ENCODE measurements at places on chromosomes 11 and 22.

DNA sequence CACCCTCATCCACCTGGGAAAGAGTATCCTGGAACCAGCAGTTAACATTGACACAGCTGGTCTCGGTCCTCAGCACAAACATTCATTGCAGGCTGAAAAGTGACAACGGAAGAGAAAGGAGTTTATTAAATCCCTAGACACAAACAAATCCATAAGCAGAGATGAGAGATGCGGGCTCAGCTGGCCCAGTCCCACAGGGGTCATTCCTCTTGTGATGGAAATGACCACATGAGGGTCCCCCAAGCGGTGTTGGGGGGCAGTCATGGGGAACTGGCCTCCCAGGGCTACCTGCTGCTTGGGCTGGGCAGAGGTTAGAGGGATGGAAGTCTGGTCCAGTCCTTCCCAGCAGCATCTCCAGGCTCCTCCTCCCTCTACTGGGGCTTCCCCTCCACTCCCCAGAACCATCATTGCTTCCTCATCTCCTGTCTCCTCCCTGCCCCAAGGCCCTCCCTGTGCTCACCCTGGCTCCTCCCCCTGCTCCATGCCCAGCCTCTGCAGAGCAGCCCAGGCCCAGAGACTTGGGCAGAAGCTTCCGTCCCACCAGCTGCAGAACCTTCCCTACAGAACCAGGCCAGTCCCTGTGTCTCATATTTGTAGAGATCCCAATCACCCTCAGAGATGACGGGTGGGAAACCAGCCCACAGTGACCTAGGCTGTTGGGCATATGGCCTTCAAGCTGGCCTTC lies 5.4 kb upstream of the IGLL5 start:
- no peak for DNase-seq

DNA sequence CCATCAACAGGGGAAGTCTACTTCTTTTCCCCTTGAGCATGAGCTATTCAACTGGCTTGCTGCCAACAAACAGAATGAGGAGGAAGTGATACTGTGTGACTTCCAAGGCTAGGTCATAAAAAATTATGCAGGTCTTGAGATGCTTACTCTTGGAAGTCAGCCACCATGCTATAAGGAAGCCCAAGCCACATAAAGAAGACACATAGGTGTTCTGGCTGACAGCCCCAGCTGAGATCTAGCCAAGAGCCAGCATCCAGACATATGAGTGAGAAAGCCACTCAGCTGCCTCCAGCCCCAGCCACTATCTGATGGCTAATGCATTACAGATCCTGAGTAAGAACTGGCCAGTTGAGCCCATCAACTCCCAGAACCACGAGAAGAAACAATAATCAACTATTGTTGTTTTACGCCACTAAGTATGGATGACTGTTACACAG lies 31.0 kb upstream of the PPP2R1B start:
- peak; percentile 63 for DNase-seq

DNA sequence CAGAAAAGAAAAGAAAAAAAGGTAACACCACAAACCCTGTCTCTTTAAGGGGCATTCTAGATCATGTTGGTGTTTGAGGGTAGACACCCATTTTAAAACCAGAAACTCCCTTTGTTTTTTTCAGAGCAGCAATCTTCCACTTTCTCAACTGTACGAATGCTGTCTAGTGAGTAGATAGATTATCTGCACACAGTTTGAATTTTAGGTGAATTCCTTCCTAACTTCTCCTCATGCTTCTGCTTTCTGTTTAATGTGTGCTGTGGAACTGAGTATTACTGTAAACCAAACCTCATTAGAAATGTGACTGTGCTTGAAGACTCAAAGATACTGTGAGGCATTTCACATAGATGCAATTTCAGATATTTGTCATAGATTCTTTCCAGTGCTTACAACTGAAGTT lies 102.4 kb downstream of the PRMT3 start:
- no peak for DNase-seq

DNA sequence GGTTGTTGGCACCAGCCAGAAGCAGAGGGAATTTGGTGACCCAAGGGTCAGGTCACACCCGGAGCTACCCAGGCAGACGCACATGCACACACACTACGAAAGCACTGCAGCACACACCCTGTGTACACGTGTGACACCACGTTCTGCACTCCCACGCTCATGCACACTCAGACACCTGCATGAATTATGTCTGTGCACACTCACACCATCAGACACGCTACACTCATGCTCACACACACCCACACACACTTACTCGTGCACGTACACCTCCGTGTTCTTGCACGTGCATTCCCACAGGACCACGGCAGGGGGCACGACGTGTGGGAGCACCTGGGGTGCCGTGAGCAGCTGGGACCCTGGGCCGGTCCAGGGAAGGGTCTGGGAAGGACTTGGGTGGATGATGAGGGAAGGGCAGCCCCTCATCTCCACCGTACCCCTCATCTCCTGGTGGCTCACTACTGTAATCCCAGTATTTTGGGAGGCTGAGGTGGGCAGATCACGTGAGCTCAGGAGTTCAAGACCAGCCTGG lies 20.8 kb upstream of the GAL start:
- no peak for DNase-seq

- no peak for DNase-seq
Measured at GRCh38 chr11:11865449-11865848, 23.7 kb downstream of the USP47 start.

- DNase-seq: no peak
Measured at GRCh38 chr22:25492841-25493734, 71.4 kb upstream of the GRK3 start.

DNA sequence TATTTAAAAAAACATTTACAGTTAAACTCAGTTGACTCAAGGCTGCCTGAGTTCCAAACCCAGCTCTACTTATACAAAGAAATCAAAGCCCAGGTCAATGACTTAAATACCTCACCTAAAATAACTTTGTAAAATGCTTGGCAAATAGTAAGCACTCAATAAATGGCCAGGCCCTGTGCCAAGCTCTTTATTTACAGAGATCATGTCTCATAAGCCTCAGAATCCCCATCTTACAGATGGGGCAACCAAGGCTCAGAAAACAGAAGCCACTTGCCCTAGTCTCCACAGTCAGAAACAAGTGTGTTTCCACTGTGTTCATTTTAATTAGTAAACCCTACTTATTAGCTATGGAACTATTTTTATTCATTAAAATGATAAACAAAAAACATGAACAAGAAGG lies 30.5 kb upstream of the TTC28 start:
- no peak for DNase-seq

- no peak for DNase-seq
Measured at GRCh38 chr11:81568918-81569317, 1164.7 kb downstream of the FAM181B start.

GRCh38 chr11:67651976-67652781 lies 1.6 kb upstream of the ACY3 start:
- peak; percentile 12 for DNase-seq

DNA sequence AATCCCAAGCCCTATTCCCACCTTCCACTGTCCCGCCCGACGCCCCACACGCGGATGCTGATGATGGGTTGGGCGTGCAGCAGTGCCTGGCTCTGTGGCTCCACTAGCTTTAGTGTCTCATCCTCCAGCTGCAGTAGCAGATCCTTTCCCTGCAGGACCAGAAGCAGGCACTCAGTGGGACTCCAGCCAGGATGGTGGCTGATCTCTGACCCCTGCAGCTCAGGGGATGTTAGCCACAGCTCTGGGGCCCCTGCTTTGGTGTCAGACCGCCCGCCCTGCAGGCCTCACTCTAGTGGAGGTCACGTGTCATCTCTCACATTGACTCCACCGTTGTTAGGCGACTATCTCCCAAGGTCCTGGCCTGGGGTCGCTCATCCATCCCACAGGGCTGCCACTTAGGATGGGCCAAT lies 11.8 kb downstream of the SMPD1 start:
- DNase-seq: no peak

- DNase-seq: no peak
Measured at GRCh38 chr11:102589047-102589459, 36.1 kb downstream of the MMP20 start.

- peak; percentile 48 for DNase-seq
Measured at GRCh38 chr11:87425391-87425790, 387.7 kb downstream of the TMEM135 start.

- DNase-seq: no peak
Measured at GRCh38 chr22:28375761-28376534, 303.7 kb downstream of the TTC28 start.

GRCh38 chr22:31193092-31193491 lies 19.0 kb upstream of the LIMK2 start:
- no peak for DNase-seq

- DNase-seq: no peak
Measured at GRCh38 chr22:47443836-47444745, 681.6 kb downstream of the TBC1D22A start.

- DNase-seq: no peak
Measured at GRCh38 chr11:2381494-2382128, 4.5 kb downstream of the CD81 start.

- no peak for DNase-seq
Measured at GRCh38 chr11:128881221-128881620, 9.9 kb upstream of the KCNJ5 start.

DNA sequence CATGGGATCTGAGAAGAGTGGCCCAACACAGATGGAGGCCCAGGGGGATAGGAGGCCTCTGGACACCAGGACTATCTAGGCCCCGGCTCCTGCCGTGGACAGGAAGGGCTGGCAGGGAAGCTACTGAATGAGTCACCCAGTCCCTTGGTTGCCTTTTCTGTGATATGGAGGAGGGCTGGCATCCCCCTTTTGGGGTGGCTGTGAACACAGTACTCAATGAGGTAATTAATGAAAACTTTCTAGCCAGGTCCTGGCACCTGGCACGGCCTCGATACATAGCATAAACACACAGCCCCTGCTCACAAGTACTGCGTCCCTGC lies 163.2 kb downstream of the CHST1 start:
- DNase-seq: no peak

DNA sequence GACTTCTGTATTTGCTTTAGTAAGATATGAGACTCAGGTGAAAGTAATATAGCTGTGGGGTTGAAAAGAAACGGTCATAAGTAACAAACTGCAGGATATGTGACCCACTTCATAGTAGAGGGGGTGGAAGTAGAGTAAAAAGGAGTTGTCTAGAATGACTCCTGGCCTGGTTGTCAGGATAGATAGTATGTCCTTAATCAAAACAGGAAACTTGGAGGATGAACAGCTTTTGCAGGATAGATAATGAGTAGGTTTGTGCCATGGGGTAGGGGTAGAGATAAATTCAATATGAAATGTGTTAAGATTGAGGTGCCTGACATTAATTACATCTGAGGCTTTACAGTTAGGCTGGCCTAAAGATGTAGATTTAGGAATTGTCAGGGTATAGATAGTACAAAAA lies 47.0 kb upstream of the B3GNT6 start:
- no peak for DNase-seq

DNA sequence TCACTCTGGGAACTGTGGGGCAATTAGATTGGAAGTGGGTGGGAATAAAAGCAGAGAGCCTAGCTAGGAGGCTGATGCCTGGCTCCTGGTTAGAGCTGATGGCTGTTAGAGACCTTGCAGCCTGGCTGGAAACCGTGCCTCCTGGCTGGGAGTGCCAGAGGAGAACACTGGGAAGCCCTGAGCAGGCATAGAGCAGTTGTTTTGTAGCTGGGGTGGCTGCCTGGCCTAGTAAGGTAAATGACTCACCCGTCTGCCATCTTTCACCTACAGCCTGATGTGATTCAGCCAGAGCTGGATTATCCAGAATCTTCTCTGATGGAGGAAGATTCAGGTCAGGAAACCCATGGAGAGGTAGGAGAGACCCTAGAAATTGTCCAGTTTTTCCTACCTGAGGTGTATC lies 6.1 kb downstream of the UQCR10 start:
- DNase-seq: peak; percentile 72

DNA sequence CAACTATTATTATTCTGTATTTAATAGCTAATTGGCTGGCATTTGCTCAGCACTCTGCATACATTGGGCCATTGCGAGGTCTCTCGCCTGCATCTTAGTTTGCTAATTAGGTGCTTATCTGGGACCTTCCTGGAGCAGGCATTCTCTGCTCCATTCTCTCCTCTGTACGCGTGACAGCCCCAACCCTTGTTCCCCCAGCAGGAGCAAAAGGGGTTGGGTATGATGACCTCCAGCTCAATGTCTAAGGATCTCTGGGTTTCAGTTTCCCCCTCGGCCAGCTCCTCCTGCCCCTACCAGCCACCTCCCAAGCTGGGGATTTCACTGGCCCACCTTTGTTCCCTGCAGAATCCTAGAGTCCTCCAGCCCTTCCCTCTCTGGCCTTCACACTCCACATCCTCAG lies 9.7 kb upstream of the LGALS2 start:
- no peak for DNase-seq

DNA sequence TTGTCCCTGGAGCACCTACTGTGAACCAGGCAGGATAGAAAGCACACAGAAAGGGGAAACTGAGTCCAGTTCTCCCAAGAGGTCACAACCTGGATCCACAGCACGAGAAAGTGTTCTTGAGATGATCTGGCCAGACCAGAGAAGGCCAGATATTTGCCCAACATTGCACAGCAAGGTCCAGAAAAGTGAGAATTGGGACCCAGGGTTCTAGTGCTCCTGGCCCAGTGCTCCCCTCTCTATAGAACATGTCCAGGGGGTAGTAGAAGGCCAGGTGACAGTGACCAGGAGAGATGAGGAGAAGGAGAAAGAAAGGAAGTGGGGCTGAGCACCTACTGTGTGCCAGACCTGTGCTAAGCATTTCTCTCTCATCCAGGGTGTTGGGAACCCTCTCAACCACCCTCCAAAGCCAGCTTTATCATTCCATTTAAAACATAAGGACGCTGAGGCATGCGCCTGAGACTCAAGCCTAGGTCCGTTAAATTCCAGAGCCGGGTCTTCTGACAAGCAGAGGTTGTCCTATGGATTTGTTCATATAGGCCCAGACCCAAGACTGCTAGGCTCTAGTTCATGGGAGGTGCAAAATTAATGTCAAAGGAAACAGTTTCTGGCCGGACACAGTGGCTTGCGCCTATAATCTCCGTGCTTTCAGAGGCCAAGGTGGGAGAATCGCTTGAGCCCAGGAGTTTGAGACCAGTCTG lies 128.7 kb downstream of the MN1 start:
- DNase-seq: no peak

DNA sequence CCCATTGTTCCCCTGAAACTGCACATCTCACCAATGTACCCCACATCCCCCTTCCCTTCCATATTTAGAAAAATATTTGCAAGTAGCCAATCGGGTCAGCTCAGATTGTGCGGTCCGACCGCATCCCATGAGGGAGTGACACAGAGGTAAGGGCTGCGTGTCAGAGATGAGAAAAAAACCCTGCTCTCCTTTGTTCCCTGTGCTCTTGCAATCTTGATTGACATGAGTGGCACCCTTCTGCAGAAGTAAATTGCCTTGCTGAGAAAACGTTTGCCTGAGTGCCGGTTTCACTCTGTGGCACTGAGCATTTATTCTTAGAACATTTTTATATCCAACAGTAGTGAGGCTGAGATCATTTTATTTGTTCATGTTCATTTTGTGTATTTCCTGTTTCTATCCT lies 81.6 kb upstream of the CCDC90B start:
- no peak for DNase-seq

All from foreskin fibroblast (primary cell).